ENCODE measurements at places on chromosomes 7 and 10. TPM values are rescaled to one million over a fixed set of nuclear protein-coding genes. Genes with fewer than 3 reads are reported as not detected.

The ITIH5 gene
- 2.0 TPM for total RNA-seq

The TAF6 gene
- 50.5 TPM for total RNA-seq

- H3K4me1 ChIP-seq: no peaks in the 10 kb centered on the region
- H3K36me3 ChIP-seq: no peaks in the 10 kb centered on the region
These were observed 94.9 kb upstream of the MKI67 start for GRCh38 chr10:128221117-128221516.

DNA sequence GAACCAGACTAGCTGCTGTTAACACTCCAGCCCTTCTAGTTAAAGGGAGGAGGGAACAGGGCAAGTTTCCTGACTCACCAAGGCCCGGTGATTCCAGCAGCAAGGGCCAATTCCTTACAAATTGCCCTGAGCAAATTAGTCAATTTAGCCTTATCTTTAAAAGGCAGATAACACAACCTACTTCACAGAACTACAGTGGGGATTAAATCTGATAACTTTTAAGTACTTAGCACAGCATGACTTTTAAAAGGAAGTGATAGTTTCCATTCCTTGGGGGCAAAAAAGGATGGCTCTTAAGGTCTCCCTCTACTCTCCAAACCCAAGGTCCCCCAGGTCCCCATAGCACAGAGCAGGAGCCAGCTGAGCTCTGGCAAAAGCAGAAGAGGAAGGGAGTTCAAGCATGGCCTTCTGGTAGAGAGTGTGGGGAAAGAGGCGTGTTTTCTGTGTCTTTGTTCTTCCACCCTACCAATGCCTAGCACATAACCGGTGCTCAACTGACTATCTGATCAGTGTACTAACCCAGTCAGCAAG is 4.0 kb downstream of the CDCA7L start:
- peaks cover 33% of the 10 kb centered on the region for H3K4me1 ChIP-seq
- no peaks in the 10 kb centered on the region for H3K27me3 ChIP-seq
- no peak for DNase-seq
- H3K4me3 ChIP-seq: no peak overlapping the region
- H3K27ac ChIP-seq: peak overlapping the region; percentile 12

Data from Calu3 (cell line).